Cerebellum (tissue), 4 donors: ENCODE measurements at places on chromosomes 6 and 20.

GRCh38 chr20:31652917-31653396 lies 15.2 kb downstream of the COX4I2 start:
- DNase-seq: peak; percentile 60

GRCh38 chr6:1516742-1517520 lies 92.8 kb upstream of the FOXC1 start:
- no peak for DNase-seq

DNA sequence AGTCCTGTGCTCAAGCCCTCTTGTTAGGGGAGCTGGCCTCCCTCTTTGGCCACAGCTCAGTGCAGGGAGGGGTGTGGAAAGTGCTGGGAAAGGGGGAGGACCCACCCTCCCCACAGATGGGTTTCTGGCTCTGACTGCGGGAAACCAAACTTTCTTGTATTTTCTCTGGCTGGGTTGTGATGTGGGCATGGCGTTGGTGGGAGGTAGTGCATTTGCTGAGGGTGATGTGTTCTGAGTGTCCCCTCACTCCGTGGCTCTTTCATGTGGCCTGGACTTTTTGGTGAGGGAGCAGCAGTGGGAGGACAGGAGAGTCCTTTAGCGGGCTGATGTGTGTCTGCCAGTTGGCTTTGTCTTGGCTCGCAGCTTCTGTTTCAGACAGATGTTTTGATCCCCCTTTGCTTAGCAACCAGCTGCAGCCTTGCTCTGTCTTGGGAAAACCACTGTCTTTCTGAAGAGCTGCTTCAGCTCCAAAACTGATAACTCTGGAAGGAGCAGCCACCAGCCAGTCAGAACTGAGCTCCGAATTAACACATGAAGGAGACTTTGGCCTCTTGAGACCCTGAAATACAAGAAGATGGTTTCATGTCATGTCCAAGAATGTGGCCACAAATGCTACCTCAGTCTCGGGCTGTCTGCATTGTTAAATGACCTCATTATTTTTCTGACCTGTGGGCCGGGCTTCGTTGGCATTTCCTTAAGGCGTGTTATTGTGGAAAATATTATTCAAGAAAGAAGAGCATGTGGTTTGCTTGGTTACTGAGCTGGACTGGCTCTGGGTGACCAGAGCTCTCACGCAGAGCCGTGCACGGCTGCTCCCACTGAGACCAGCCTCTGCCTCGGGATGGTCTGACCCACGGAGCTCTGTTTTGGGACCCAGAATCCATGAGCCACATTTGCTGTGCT lies 21.5 kb downstream of the SYNJ2 start:
- no peak for DNase-seq

- DNase-seq: no peak
Measured at GRCh38 chr20:51636123-51636522, 93.6 kb upstream of the NFATC2 start.

- no peak for DNase-seq
Measured at GRCh38 chr6:142676027-142676443, 268.9 kb downstream of the HIVEP2 start.

DNA sequence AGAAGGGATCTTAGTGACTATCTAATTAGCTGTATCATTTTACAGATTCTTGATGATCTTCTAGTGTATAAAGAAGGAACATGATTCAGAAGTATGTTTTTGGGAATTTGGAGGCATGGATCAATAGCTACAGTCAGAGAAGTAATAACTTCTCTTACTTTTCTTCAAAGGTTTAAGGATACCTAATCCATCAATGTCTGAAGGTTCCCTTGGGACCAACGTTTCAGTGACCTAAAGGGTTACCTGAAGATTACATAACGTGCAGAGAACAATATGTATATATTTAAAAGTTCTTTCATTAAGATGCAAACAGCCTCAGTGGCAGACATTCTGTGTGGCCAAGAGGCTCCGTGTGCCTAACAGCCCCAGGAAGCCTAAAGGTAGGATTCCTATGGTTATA lies 3.2 kb downstream of the HDAC2 start:
- DNase-seq: no peak

DNA sequence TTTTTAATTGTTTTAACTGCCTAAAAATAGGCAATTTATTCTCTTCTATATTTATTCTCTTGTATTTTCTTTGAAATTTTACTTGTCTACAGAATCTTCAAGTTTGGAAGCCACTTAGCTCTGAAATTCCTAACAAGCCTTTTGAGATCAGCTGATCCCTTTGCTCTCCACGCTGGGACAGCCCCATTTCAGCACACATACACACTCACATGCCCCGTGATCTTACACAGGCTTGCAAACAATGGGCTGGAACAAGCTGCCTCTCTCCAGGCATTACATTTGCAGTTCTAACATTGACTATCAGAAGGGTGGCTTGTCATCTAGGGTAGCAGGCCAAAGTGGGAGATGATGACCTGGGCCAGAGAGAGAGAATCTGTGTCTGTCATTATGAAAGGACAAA lies 62.1 kb upstream of the RAB32 start:
- DNase-seq: no peak

GRCh38 chr20:36490191-36490590 lies 51.1 kb upstream of the MYL9 start:
- DNase-seq: no peak

- no peak for DNase-seq
Measured at GRCh38 chr6:138176652-138177232, 15.0 kb downstream of the ARFGEF3 start.

DNA sequence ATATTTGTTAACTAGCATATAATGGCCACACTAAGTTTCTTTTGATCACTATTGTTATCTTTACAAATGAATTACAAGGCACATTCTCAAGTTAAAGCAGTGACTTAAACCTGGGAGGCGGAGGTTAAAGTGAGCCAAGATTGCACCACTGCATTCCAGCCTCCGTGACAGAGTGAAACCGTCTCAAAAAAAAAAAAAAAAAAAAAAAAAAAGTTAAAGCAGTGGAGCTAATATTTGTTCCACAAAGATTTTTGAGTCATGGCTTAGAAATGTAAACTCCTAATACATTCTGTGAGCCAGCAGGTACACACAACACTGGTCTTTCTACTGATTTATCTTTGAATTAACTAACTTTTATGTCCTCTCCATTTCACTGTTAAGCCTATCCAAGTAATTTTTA lies 221.7 kb upstream of the HTR1E start:
- no peak for DNase-seq

GRCh38 chr20:54385746-54386145 lies 89.6 kb upstream of the DOK5 start:
- no peak for DNase-seq

- DNase-seq: no peak
Measured at GRCh38 chr20:51219544-51219943, 196.6 kb upstream of the KCNG1 start.

GRCh38 chr6:136553166-136553787 lies 3.1 kb upstream of the MAP7 start:
- DNase-seq: no peak

GRCh38 chr6:111091987-111092386 lies 4.7 kb downstream of the SLC16A10 start:
- no peak for DNase-seq

DNA sequence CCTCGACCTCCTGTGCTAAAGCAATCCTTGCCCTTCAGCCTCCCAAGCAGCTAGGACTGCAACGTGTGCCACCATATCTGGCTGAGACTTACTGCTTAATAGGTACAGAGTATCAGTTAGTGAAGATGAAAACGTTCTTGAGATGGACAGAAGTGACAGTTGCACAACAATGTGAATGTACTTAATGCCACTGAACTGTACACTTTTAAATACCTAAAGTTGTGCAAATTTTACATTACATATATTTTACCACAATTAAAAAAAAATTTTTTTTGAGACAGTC lies 25.9 kb downstream of the NUDT3 start:
- no peak for DNase-seq

DNA sequence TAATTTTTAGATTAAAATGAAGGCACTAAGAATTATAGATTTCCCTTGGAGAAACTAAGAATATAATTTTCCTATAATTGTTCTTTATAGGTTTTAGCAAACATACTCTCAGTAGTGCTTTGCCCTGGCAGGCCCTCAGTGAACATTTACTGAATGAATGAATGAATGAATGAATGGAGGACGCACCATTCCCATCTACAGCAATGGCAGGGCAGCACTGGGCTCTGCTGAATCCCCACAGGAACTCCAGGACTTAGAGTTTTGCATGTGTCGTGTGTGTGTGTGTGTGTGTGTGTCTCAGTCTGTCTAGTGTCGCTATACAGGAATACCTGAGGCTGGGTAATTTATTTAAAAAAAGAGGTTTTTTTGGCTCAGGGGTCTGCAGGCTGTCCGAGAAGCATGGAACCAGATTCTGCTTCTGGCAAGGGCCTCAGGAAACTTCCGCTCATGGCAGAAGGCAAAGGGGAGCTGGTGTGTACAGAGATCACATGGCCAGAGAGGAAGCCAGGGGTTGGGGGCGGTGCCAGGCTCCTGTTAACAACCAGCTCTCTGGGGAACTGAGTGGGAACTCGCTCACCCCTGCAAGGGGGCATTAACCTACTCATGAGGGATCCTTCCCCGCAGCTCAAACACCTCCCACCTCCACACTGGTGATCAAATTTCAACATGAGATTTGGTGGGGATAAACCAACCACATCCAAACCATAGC lies 20.1 kb downstream of the RNASET2 start:
- DNase-seq: no peak

DNA sequence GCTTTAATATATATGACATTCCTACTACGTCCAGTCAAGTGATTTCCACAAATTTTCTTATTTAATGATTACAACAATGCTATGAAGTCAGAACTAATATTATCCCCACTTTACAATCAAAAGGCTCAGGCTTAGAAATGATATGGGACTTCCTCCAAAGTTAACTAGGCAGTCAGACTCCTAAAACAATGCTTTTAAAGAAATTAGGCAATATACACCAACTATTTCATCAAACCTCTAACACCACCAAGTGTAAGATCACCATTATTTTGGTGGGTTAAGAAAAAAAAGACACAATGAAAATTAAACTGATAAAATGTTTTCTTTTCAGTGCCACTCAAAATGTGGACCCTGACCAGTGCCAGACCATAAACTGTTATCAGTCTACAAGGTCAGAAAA lies 256.1 kb upstream of the RUNX2 start:
- DNase-seq: no peak

- peak; percentile 5 for DNase-seq
Measured at GRCh38 chr6:139240161-139241010, 51.4 kb downstream of the TXLNB start.

DNA sequence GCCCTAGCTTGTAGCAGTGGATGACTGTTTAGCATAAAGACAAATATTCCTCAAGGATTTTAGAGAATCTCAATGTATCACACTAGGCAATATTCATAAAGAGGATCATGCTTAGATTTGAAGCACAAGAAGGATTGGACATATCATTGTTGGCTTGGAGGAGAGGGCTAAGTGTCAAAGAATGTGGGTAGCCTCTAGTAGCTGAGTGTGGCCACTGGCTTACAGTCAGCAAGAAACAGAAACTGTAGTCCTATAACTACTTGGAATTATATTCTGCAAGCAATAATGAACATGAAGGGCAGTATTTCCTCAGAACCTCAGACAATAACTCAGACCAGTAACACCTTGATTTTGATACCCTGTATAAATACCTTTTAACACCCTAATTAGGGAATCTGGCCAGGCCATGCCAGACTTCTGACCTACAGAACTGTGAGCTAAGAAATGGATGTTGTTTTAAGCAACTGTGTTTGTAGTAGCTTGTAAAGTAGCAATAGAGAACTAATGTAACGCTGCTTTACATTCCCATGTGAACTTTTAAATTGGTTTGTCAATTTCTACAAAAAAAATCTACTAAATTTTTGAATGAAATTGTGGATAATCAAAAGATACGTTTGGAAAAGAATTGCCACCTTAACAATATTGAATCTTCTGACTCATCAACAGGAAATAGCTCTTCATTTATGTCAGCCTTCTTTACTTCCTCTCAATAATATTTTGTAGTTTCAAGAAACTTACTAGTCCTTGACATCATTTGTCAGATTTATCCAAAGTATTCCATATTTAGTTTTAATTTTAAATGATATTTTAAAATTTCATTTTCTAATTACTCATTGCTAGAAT lies 65.2 kb upstream of the RSPO3 start:
- no peak for DNase-seq

- no peak for DNase-seq
Measured at GRCh38 chr6:139523986-139524385, 149.5 kb upstream of the CITED2 start.

DNA sequence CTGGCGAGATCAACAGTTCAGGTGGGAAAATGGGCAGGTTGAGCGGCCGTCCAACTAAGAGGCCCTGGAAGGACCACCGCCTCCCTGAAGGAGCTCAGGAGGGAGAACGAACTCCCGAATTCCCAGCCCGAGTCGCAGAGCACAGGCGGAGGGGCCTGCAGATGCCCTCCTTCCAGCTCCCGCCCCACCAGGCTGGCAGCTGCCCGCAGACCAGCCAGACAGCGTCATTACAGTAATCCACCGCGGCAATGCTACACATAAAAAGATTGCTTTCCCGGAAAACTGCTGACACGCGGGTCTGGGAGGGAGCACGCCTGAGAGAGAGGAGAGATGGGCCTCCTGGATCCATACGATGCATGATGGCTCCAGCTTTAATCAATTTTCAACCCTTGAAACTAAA lies 30.5 kb upstream of the SLCO4A1 start:
- no peak for DNase-seq

DNA sequence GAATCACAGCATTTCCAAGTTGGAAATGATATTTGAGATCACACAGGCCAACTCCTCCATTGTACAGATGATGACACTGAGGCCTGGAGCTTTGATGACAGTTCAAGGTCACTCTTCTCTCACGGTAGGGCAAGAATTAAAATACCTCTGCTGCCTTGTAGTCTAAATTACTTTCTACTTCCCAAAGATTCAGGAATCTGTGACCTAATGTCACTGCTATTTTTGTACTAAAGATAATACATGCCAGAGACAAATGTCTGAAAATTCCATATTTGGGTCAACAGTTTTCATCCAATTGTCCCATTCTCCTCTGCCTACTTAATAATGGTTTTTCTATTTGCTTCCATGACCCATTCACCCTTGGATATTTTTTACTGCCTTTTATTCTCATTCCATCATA lies 160.0 kb downstream of the SOD2 start:
- DNase-seq: no peak

GRCh38 chr6:7992002-7992815 lies 72.0 kb downstream of the BLOC1S5 start:
- no peak for DNase-seq

- peak; percentile 97 for DNase-seq
Measured at GRCh38 chr20:49187851-49188641, at the start of gene STAU1. STAU1 (minus strand) TSS chr20:49188334; CDS start chr20:49166201, 22,133 bp downstream.
